ENCODE measurements at places on chromosomes 7 and 10. TPM values are rescaled to one million over a fixed set of nuclear protein-coding genes. Genes with fewer than 3 reads are reported as not detected.

GRCh38 chr7:4849390-4849789 lies 12.4 kb downstream of the PAPOLB start:
- DNase-seq: no peak

PKD2L1 gene
- polyA plus RNA-seq: 0.39 TPM

HMX2 gene
- 1.4 TPM for polyA plus RNA-seq

- no peak for DNase-seq
Measured at GRCh38 chr10:109259293-109259692, 664.0 kb downstream of the XPNPEP1 start.

GRCh38 chr10:48455392-48456151 lies 149.1 kb downstream of the MAPK8 start:
- no peak for DNase-seq

DNA sequence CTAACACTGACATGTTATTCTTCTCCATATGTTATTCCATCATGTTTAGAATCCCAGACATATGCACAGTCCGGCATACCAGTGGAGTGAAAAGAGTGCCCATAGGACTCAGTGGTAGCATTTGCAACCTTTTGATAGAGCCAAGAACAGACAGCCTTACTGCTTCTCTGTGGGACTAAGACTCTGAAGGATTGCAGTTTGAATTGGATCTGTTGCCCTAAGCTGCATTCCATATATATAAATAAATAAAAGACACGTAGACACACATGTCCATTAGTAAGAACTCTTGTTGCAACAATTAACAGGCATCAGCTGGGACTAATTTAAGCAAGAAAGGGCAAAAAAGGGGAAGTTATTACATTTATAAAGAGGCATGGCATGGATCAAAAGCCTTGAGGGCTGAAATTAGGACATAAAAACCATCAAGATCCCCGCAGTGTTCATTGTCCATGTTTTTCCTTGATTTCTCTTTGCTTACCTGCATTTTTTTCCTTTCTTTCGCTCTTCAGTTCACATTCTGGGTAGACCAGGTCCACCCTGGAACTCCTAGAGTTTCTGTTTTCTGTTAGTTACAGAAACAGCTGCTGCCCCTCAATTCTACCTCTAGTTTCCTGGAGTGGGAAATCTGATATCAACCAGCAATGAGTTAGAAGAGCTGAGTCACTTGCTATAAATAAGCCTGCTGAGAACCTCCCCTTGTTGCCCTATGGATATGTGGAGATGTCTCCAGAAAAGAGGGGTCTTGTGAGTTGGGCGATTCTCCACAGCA lies 132.4 kb downstream of the SORCS1 start:
- DNase-seq: no peak

GRCh38 chr10:125160856-125161706 lies 718 bp upstream of the CTBP2 start:
- DNase-seq: no peak

CALML3 gene
- polyA plus RNA-seq: 0.10 TPM

GRCh38 chr10:17066000-17066399 lies 63.6 kb downstream of the CUBN start:
- no peak for DNase-seq
